ENCODE measurements at places on chromosomes 4 and X. TPM values are rescaled to one million over a fixed set of nuclear protein-coding genes. Genes with fewer than 3 reads are reported as not detected.
A peak's percentile ranks its signal among the peaks of the same experiment; 100 is the strongest.

CYSLTR1 gene
- 2.7 TPM for polyA plus RNA-seq

ZNF827 gene
- polyA plus RNA-seq = 29.4 TPM

HMGB3 gene
- 142 TPM for polyA plus RNA-seq

CLDN22 gene
- polyA plus RNA-seq = 0.68 TPM

- DNase-seq = no peak
Observed at GRCh38 chr4:95513022-95513421, 35.8 kb downstream of the UNC5C start.

GRCh38 chr4:161892951-161893350 lies 270.8 kb downstream of the FSTL5 start:
- no peak for DNase-seq

DNA sequence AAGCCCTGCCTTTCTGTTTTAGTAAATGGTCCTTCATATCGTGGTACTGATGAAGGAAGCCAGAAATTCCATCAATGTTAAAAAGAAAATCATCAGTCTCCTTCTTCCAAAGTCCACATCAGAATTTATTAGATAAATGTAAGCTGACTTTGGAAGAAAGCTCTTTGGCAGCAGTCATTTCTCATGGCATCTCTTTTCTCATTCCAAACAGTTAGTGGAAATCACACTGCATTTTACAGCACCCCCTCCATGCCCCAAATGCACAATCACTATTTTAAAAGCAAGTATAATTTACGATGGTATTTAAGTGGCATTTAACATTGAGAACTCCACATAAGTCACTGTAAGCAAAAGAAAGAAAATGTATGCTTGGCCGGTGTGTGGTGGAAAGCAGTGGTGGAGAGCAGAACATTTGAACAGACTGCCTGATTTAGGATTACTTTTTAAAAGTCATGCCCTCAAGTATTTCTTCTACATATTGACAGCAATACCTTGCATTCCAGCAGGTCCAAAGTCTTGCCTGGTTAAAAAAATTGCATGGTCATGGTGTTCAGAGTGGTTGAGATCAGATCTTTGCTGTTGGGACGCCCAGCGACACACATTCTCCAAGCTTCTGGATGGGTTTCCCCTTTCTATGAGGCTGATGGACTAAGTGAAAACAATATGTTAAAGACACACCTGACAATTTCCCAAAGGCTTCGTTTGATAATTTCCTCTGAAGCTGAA lies 248.6 kb downstream of the ADAMTS3 start:
- no peak for DNase-seq

- DNase-seq = no peak
Observed at GRCh38 chr4:183142571-183143550, 43.8 kb downstream of the WWC2 start.

DNA sequence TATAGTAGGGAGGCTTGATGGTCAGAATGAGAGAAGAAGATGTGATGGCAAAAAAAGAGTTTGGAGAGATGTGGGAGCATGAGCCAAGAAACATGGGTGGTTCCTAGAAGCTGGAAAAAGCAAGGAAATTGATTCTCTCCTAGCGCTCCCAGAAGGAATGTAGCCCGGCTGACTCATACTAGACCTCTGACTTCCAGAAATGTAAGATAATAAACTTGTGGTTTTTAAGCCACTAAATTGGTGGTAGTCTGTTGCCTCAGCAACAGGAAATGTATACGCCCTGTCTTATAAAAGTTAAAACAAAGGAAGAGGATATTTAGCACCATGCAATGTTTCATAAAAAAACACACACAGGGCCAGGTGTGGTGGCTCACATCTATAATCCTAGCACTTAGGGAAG lies 182.7 kb upstream of the PCDH7 start:
- no peak for DNase-seq

DNA sequence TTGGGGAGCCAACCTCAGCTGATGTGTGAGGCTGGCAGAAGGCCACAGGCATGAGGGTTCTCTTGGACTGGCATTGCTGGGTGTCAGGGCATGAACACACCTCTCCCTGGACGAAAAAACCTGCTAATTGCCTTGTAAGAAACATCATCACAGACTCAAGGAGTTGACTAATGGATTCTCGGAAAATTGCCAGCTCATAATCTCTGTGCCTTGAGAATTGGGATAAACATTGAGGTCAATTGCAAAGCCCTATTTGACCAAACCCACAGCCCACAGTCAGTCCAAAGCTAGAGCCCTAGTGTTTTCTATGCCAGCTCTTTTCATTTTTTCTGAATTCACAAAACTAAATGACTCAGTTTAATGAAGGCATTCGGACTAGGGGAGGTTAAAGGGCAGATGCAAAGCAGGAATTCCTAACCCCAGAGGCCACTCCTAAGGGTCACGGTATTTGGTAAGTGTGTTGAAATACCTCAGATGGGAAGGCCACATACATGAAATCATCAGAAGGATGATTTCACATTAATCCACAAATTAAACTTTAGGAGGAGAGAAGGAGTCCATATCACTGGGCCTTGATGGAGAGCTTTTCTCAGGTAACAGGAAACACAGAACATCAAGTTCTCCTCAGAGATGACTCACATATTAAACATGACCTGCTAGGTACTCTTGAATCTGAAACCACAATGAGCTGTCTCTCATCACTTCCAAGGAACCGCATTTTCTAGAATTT lies 39.0 kb upstream of the RASL11B start:
- DNase-seq = no peak

GRCh38 chr4:114674080-114674479 lies 75.5 kb downstream of the UGT8 start:
- DNase-seq = no peak

- DNase-seq = no peak
Observed at GRCh38 chr4:118972167-118972566, 83.5 kb downstream of the SYNPO2 start.

GRCh38 chrX:103099691-103100090 lies 6.7 kb upstream of the NXF3 start:
- no peak for DNase-seq

DNA sequence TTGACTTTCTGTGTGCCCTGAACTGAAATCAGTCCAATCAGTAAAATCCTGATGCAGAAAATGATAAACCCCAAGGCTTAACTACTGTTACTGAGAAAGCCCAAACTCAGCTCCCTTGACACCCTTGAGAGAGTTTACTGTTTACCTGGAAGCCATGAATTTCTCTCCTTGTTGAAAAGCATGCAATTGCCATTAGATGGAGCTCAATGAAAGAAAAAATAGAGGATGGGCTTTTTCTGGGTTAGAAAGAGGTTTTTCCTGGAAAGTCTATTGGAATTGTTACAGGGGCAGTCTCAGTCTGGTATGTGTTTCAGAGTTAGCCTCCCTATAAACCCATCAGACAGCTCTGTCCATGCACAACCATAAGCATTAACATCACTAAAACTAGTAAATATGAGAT lies 66.4 kb upstream of the C4orf54 start:
- no peak for DNase-seq

DNA sequence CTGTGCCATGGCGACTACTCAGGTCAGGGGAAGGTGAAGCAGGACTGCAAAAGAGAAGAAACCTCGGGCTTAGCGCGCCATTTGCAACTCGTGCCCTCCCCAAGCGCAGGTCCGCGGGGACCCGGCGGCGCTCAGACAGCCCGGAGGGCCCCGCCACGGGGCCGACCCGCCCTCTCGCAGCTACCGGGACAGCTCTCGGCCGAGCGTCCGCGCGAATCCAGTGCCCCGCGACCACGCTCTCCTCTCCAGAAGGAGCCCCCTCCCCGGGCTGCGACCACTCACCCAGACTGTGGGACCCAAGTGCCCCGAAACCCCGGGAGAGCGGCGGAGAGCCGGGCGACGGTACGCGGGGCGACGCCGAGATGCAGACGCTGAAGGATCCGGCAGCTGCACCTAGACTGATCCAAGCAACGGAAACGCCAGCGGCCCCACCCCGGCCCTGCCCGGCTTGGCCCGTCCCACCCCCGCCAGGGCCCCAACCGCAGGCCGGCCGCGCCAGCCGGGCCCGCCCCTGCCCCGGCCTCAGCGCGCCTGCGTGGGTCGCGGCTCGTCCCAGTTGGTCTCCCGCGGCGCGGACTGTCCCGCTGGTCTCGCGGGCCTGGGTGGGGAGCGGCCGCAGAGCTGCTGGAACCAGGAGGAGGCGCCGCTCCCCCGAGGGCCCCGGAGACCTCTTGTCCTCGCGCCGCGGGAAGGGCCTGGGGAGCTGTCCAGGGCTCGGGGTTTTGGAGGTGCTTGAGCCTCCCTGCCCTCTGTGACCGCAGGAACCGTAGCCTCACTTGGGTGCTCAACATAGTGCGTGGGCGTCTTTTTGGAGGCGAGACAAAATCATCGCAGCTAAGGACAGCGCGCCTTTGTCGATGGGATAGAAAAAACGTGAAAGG lies at the start of gene ANXA5:
Gene ANXA5, minus strand, starts transcription at position 400 of the 881 bp plus-strand sequence. Its CDS starts 391 bp downstream, at position 9.
- DNase-seq = peak; percentile 61

GRCh38 chrX:136310411-136310810 lies 9.6 kb downstream of the ADGRG4 start:
- DNase-seq = no peak

- no peak for DNase-seq
Observed at GRCh38 chr4:143736861-143737260, 36.4 kb upstream of the FREM3 start.

DNA sequence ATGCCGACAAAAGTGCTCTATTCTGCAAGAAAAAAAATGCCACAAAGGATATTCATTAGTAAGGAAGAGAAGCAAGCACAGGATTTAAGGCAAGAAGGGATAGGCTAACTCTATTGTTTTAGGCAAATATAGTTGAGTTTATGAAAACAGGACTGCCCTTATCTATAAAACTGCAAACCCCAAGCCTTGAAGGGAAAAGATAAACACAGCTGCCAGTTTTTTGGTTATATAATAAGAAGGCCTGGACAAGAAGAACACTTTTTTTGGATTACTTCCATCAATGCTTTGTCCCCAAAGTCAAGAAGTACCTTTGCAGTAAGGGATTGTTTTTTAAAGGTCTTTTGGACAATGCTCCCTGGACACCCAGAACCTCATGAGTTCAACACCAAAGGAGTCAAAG lies 45.4 kb upstream of the WWC2 start:
- DNase-seq = no peak

- DNase-seq = no peak
Observed at GRCh38 chr4:24330573-24330972, 253.8 kb downstream of the DHX15 start.

Measured in left renal cortex interstitium (tissue), 4 donors.